ENCODE measurements at places on chromosomes 7 and 10. TPM values are rescaled to one million over a fixed set of nuclear protein-coding genes. Genes with fewer than 3 reads are reported as not detected.

- H3K27me3 ChIP-seq = no peaks in the 10 kb centered on the region
- H3K36me3 ChIP-seq = peaks cover 54% of the 10 kb centered on the region
- H3K4me1 ChIP-seq = peaks cover 22% of the 10 kb centered on the region
- no peak overlapping the region for H3K27ac ChIP-seq
Measured at GRCh38 chr10:75024971-75025523, 86.4 kb upstream of the SAMD8 start.

- H3K27ac ChIP-seq = no peak overlapping the region
- H3K27me3 ChIP-seq = no peaks in the 10 kb centered on the region
- DNase-seq = no peak
- H3K4me1 ChIP-seq = peaks cover 43% of the 10 kb centered on the region
- peak overlapping the region; percentile 87 for H3K4me3 ChIP-seq
- peaks cover 4% of the 10 kb centered on the region for H3K36me3 ChIP-seq
Measured at GRCh38 chr10:35339942-35340341, 3.6 kb downstream of the CCNY start.

- H3K27me3 ChIP-seq = no peaks in the 10 kb centered on the region
- DNase-seq = no peak
- H3K27ac ChIP-seq = no peak overlapping the region
- H3K36me3 ChIP-seq = peaks cover 4% of the 10 kb centered on the region
Measured at GRCh38 chr7:114269714-114270113, 144.9 kb upstream of the FOXP2 start.

- H3K27ac ChIP-seq = peak overlapping the region; percentile 18
- no peaks in the 10 kb centered on the region for H3K36me3 ChIP-seq
- H3K4me1 ChIP-seq = no peaks in the 10 kb centered on the region
- no peaks in the 10 kb centered on the region for H3K27me3 ChIP-seq
- H3K4me3 ChIP-seq = peak overlapping the region; percentile 21
- DNase-seq = no peak
Measured at GRCh38 chr7:113100121-113100603, 13.5 kb upstream of the GPR85 start.

GRCh38 chr7:75054744-75055143 lies 18.9 kb downstream of the RCC1L start:
- H3K27me3 ChIP-seq = no peaks in the 10 kb centered on the region
- H3K4me1 ChIP-seq = no peaks in the 10 kb centered on the region
- no peak overlapping the region for H3K27ac ChIP-seq
- H3K36me3 ChIP-seq = peaks cover 22% of the 10 kb centered on the region

- H3K27me3 ChIP-seq = peaks cover 97% of the 10 kb centered on the region
- no peak for DNase-seq
- H3K4me1 ChIP-seq = peaks cover 4% of the 10 kb centered on the region
- H3K27ac ChIP-seq = no peak overlapping the region
- H3K4me3 ChIP-seq = no peak overlapping the region
Measured at GRCh38 chr7:155507576-155507975, 38.8 kb downstream of the CNPY1 start.

DNA sequence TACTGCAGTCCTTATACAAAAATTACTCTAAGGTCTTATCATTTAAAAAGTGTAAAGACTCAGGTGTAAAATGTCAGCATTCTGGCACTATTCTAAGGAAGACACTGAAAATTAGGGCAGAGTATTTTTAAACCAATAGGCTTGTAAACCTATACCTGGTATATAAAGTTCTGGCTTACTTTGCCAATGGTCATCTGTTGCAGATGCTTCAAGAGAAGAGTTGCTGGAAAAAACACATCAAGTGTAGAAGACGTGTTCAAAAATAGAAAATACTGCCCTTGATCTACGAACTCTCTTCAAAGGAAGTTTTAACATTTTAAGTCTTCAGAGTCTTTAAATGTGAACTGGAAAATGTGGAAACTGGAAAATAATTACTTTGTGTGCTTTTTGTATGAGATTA lies 23.9 kb downstream of the NT5C3A start:
- no peak for DNase-seq
- H3K4me3 ChIP-seq = no peak overlapping the region
- no peak overlapping the region for H3K27ac ChIP-seq

GRCh38 chr10:132855889-132856288 lies 69.9 kb upstream of the NKX6-2 start:
- H3K27me3 ChIP-seq = peaks cover 22% of the 10 kb centered on the region
- H3K4me3 ChIP-seq = no peak overlapping the region
- DNase-seq = peak; percentile 31

- H3K27me3 ChIP-seq = no peaks in the 10 kb centered on the region
- H3K4me3 ChIP-seq = no peak overlapping the region
- no peaks in the 10 kb centered on the region for H3K36me3 ChIP-seq
- H3K4me1 ChIP-seq = no peaks in the 10 kb centered on the region
- no peak for DNase-seq
Measured at GRCh38 chr7:100191775-100192174, 14.1 kb downstream of the STAG3 start.

The EPHB6 gene
- total RNA-seq = 8.4 TPM

The CYP2E1 gene
- 0.62 TPM for total RNA-seq

The GPR85 gene
- total RNA-seq = 5.0 TPM
